Germinal center (tissue), 1 donor: ENCODE measurements at places on chromosomes 6 and 20.
A peak's percentile ranks its signal among the peaks of the same experiment; 100 is the strongest.

- no peak for DNase-seq
Measured at GRCh38 chr6:163327165-163327880, 87.2 kb upstream of the QKI start.

DNA sequence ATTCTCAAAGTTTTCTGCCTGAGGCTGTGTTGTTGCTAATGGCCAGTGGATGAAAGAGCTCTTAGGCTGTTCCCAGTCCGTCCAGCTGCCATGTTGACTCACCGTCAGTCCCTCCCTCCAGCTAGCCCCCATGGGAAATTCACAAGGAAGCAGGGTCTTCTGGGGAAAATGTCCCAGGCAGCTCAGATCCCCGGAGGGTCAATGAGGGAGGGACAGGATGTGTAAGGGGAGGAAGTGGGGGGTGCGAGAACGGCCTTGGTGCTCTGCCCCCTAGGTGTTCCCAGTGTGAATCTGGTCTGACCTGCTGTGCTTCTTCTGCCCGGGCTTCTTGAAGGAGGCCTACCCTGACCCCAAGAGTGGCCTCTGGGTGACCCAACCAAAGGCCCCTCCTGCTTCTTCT lies 65.9 kb downstream of the CEBPB start:
- no peak for DNase-seq

DNA sequence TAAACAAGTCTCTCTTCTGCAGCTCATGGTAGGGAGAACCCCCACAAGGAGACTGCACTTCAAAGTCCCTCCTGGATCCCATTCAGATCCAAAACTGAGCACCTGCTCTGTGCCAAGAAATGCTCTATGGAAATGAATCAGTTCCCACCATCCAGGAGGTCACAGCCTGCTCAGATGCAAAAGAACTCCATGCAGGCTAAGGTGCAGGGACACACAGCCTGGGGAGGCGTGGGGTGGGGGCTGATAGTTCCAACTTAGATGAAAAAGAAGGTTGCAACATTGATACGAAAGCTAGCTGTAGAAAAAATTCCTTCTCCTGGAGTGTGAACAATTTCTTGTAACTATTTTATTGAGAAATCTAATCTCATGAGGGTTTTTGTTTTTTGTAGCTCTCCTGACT lies 111.0 kb upstream of the TMEM170B start:
- no peak for DNase-seq

GRCh38 chr6:169700296-169700695 lies 1.5 kb downstream of the WDR27 start:
- no peak for DNase-seq

DNA sequence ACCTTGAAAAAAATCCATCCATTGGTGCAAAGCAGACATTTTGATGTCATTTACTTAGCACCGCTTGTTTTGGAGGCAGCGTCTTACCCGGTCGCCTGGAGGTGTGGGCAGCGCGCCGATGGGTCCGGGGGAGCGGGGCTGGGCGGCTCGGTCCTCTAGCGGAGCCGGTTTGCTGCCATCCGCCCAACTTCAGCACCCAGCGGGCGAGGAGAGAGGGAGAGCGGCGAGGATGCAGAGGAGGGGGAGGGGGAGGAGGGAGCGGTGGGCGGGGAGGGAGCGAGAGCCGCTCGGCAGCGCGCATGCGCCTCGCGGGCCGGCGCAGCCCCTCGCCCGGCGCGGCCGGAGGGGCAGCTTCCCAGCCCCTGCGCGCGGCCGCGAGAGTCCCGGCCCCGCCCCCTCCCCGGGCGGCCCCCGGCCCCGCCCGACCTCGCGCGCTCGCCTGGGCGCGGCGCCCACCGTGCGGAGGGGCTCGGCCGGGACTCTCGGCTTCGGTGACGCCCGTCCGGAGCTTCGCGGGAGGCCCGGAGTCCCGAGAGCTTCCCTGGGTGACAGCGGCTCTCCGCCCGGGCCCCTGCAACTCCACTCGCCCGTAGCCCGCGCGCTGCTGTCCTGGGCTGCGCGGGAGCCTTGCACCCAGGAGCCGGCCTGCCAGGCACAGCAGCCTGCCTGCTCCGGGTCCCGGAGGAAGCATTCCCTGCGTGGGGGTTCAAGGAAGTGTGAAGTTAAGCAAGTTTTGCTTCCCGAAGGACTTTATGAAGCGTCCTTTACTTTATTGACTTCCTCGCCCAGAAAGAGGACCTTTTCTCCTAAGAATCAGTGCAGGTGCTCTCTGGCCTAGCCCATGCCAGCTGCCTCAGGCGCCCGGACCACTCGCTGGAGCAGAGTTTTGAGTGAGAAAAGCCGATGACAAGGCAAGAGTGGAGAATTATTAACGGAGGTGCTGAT lies at the start of gene RGS17:
Gene RGS17, minus strand, starts transcription at position 246 of the 945 bp plus-strand sequence. CDS start 87,264 bp downstream, outside the sequence.
- DNase-seq, result peak; percentile 75

DNA sequence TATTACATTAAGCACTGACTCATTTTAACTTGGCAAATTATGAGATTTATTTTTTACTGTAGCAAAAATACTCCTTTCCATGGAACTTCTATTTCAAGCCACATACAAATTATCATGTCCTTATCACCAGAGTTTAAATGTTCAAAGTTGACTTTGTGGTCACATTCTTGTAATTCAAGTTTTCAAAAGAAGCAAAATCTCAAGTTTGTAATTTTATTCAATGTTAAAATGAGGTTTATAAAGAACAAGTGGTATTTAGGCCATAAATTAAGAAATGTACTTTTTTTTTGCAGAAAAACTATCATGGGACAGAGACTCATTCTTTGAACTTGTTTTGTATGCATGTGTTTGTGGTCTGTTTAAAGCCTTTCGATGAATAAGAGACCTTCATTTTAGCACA lies 811.5 kb downstream of the TENT5A start:
- DNase-seq, result no peak

DNA sequence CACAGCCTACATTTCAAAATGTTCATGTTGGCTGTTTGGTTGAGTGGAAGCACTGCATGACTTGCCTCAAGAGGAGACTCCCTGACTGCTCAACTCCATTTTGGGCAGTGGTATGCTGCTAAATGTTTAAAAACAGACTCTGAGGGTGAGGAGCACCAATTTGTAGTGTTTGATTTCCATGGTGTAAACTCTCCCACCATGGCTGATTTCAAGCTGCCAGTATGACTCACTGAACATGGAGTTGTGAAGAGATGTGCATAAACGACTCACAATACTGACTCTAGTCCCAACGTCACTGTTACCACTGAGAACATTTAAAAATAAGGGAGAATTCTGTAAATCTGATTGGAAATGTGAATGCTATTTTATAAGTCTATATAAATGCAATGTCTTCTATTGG lies 70.4 kb downstream of the BACH2 start:
- no peak for DNase-seq

DNA sequence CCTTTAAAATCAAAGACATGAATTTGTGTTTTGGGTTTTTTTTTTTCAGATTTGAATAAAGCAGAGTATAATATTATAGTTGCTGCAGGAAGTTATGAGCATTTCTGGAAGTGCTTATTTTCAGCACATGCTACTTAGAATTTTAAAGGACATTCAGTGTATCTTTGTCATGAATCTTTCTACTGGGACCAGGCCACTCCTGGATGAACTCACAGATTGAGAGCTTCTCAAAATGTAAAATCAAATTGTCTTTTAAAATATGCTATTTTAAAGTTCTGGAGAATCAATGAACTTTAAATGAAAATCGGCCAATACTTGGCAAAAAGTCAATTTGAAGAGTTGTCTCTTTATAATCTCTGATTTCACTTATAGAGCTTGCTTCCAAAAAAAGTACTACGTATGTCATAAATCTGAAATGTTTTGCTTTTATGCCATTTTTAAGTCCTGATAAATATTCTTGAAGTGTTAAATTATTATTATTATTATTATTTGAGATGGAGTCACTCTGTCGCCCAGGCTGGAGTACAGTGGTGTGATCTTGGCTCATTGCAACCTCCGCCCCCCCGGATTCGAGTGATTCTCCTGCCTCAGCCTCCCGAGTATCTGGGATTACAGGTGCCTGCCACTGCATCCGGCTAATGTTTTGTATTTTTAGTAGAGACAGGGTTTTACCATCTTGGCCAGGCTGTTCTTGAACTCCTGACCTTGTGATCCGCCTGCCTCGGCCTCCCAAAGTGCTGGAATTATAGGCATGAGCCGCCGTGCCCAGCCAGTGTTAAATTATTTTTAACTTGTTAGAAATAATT lies 175.7 kb upstream of the AKAP12 start:
- DNase-seq, result no peak

DNA sequence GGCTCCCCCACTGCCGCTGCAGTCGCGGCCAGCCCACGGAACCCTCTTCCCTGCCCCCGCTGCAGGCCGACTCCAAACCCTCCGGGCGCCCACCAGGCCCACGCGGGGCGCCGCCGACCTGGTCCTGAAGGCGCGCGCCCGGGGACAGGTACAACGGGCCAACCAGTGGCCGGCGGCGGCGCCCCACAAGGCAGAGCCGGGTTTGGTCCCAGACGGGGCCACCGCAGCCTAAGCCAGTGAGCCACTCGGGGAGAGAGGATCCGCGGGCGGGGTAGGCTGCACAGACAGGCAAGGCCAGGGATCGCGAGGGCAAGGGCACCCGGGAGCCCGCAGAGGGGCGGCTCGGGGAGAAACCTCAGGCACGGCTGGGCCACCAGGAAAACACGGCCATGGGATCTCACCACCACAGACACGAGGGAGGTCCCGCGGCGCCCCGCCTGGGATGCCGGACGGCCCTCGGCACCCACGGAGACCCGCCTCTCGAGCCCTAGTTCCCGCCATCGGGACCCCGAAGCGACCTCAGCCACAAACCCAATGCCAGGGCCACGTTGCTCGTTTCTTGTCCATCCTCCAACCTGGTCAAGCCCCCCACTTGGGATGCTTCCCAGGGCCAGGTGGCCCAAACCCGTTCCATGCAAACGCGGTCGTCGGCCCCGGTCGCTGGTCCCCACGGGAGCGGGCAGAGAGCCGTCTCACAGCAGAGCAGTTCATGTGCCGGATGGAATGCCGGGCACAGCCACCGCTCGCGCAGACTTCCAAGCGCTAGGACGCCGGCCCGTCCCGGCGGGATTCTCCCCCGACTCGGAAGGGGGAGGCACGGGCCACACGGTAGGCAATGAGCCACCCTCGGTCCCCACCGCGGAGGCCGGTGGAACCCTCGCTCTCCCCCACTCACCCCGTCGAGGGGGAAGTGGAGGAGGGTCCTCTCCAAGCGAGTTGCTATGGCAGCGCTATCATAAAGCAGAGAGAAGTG lies 1956.6 kb upstream of the DEFB115 start:
- no peak for DNase-seq

DNA sequence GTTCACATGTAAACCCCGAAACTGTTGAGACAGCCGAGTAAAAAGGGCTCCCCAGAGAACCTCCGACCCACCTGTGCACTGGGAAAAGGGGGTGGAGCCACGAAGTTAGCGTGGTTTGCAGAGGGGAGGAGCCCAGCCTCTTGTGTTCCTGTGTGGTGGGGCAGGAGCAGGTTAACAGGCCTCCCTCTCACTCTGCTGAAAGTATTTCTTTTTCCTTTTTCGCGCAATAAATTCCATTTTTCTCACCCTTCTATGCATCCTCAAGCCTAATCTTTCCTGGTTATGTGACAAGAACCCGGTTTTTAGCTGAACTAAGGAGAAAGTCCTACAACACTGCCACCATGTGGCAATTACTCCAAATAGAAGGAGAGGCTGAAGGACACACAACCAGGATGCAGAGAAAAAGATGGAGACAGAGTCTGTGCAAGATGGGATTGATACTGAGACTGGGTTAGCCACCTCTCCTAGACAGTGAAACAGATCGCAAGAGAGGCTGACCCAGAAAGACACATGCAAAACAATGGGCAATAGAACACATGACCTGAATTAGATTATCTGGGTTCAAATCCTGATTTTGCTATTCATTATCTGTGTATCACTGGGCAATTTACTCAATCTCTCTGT lies 168.7 kb upstream of the PRSS16 start:
- DNase-seq, result peak; percentile 21

DNA sequence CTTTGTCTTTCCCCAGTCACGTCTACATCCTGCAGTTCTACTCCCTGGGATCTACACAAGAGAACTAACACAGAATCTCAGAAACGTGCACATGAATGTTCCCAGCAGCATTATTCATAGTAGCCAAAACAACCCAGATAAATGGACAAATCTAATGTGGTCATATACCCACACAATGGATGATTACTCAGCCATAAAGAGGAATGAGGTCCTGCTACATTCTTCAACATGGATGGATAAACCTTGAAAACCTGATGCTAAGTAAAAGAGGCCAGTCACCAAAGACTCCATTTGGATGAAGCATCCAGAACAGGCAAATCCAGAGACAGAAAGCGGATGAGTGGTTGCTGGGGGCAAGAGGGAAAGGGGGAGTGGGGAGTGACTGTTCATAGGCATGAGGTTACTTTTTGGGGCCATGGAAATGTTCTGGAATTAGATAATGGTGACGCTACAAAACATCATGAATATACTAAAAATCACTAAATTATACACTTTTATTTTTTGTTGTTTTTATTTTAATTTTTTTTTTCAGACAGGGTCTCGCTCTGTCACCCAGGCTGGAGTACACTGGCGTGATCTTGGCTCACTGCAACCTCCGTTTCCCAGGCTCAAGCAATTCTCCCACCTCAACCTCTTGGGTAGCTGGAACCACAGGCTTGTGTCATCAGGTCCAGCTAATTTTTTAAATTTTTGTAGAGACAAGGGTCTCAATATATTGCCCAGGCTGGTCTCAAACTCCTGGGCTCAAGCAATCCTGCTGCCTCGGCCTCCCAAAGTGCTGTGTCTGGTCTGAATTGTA lies 50.8 kb upstream of the DSN1 start:
- no peak for DNase-seq

GRCh38 chr20:17881741-17882064 lies 86.9 kb downstream of the SNX5 start:
- DNase-seq, result no peak
